ENCODE measurements at places on chromosomes 1 and 21. TPM values are rescaled to one million over a fixed set of nuclear protein-coding genes. Genes with fewer than 3 reads are reported as not detected.

CCT8 gene
- 147 TPM for total RNA-seq

GPR37L1 gene
- total RNA-seq: 0.88 TPM

APCS gene
- total RNA-seq: not detected

C8A gene
- not detected for total RNA-seq

Data from camera-type eye (tissue), 1 donor.